ENCODE measurements at places on chromosomes 4 and X.
A peak's percentile ranks its signal among the peaks of the same experiment; 100 is the strongest.

DNA sequence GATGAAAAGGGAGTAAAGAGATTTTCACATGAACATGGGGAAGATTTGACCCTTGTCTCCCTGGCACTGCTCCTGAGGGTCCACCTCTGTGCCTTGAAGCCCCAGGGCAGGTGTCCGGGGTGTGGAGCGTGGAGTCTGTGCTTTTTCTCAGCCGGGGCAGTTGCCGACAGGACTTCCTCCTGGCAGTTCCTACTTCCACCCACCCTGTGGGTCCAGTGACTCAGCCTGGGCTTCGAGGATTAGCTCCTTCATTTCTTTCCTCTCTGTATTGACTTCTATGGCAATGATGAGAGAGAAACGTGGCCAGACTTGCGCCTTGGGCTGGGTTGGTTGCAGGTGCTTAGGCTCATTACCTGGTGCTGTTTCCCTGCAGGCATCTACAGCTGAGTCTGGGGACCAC lies 35.9 kb upstream of the CLCN4 start:
- DNase-seq: no peak

DNA sequence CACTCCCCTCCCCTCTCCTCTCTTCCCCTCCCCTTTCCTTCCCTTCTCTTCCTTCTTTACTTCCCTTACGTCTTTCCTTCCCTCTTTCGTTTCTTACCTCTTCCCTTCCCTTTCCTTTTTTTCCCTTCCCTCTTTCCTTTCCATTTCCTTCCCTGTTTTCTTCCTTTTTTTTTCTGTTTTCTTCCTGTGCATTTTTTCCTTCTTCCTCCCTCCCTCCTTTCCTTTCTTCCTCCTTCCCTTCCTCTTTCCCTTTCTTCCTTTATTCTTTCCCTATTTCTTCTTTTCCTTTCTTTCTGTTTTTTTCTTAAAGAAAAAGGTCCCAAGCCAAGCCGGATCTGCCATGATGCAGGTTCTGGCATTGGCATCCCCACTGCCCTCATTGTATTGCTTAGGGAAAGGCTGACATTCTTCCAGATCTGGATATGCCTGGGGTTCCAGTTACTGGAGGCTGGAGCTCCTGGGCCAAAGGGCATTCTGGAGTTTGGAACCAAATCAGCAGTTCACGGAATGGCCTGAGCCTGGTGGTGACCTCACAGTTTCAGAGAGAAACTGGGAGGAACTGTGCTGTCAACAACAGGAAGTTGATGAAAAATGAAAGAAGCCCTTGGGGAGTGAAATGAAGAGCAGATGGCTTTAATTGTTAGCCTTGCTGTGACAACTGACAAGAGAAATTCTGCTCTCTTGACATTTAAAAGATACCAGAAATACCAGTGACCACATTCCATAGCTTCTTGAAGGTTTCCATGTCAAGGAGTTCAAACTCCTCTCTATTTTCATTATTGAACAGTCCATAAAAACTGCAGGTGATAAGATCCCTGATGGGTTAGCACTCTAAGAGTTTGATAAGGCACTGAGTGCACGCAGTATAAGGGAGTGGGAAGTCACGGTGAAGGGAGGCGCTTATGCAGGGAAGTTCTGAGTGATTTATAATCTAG lies 622.1 kb downstream of the SPRY1 start:
- DNase-seq: no peak

DNA sequence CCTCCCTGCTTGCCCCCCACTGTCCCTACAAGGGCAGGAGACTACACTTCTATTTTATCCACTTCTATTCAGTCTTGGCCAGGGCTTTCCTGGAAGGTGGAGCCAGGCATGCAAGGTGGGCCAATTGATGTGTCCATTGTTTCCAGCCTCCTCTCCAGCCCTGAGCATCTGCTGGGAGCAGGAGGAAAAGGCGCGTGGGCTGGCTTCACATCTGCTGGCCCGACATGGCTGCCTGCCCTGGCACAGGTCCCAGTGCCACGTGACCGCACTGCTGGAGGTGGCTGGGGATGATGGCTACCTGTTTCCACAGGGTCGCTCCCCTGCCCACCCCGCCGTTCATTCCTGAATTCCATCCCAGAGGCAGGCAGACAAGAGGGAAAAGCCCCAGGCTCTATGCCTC lies 247.7 kb downstream of the AFAP1 start:
- no peak for DNase-seq

DNA sequence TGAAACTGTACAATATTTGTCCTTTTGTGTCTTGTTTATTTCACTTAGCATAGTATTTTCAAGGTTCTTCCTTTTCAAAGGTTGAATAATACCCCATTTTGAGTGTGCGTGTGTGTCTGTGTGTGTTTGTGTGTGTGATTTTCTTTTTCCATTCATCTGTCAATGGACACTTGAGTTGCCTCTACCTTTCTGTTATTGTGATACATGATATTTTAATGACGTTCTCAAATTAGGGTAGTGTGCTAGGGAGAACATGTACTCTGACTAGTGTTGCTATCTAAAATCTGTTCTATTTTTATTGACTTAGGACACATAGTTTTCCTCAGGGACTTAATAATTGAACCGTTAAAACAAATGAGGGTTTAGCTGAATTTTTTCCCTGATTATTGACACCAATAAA lies 9.9 kb downstream of the MMRN1 start:
- no peak for DNase-seq

GRCh38 chr4:84894621-84895020 lies 71.9 kb downstream of the WDFY3 start:
- no peak for DNase-seq

- no peak for DNase-seq
Measured at GRCh38 chrX:10945498-10945897, 165.6 kb upstream of the HCCS start.

DNA sequence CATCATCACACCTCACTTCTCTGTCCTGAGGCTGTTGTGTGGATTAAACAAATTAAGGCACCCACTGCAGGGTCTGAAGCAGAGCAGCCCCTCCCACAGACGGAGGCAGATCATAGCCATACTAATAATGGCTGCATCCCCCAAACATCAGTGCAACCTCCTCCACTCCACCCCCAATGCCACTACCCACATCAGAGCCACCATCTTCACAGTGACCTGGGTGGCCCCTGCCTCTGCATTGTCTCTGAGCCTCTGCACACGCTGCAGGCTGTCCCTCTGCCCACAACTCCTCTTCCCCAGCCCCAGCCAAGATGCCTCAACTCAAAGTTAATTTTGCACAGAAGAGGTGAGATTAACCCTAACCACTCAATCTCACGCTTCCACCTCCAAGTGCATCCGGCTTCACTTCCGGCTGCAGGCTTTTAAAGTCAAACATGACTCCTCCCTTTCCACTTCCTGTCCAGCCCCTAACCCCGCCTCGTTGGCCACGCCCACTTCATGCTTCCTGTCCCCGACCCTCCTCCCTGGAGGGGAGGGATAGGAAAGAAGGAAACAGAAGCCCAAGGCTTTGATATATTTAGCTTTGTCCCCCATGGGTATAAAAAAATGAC lies 22.7 kb downstream of the JAKMIP1 start:
- no peak for DNase-seq

DNA sequence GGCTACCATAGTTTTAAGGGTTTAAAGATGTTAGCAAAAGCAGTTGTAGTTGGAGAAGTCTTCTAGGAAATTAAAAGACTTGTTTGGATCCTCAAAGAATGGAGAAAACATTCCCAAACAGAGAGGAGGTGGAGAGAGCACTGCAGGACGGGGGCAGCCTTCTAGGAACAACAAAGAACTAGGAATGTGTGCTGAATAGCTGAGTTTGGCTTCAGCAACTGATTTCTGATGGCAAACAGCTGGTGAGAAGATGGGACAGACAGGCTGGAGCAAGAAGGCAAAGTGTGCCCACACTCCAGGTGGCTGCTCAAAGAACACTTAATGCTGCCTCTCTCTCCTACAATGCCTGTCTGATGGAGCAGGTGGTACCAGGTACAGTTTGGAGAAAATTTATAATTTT lies 1331.1 kb downstream of the ADGRL3 start:
- DNase-seq: no peak

DNA sequence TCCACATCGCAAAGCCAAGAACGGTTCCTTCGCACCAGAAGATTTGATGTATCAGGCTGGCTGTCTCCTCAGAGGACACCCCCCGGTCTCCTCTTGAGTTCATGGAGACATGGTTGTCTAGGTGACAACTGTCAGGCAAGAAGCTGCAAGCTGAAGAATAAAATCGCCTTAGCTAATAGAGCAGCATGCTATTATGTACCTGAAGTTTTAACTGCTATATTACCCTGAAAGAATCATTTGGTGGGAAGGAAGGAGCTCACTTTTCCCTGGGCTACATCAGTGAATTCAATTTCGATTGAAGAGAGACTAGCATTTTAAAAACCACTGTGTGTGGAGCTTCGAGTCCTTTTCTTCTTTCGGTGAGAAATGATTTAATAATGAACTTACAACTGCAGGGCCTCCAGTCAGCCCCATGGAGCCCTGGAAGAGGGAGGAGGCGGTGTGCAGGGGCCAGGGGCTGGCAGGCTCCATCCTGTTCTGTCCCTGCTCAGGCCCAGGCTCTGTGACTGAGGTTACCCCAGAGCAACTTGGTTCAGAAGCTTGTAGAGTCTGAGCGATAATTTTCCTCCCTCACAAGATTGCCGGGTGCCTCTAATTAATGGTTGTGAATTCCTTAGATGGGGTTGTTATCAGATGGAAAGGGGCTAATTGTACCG lies 191.3 kb downstream of the MID1IP1 start:
- DNase-seq: no peak

GRCh38 chr4:139841464-139842195 lies 176.0 kb downstream of the MGST2 start:
- no peak for DNase-seq

- DNase-seq: peak; percentile 22
Measured at GRCh38 chr4:17597517-17597916, 16.9 kb upstream of the MED28 start.

- DNase-seq: no peak
Measured at GRCh38 chr4:47167081-47168035, 136.0 kb downstream of the GABRB1 start.
